ENCODE measurements at places on chromosomes 5 and 9.

GRCh38 chr5:74535926-74536325 lies 104.6 kb downstream of the ENC1 start:
- DNase-seq = no peak

GRCh38 chr5:82540301-82540700 lies 262.1 kb upstream of the RPS23 start:
- no peak for DNase-seq

DNA sequence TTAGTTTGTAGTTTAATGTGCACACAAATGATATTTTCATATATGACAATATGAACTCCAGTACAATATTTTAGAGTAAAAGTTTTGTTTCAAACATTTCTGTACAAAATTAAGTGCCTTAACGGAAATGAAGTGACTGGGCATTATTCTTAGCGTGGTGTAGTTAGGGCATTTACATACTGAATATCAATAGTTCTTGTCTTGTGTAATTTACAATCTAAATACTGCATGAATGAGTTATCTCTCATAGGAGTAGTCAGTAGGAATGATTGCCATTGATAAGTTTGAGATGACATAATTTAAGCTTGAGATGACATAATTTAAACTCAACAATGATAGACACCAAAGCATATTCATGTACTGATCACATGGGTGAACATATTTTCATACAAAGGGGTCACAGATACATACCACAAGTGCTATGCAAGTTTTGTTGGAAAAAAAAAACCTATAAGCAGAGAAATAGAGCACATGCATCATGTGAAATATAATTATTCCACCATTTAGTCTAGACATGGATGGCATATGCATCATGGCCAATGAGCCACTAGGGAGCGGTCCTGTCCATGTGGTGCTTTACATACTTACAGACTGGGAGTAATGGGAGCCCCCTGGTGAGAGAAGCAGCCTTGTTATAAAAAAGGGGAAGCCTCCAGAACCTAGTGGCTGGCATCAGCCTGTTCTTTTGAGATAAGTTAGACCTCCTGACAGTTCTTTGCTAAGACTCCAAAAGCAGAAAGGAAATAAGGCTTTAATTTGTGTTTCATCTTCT lies 1523.9 kb downstream of the MAT2B start:
- peak; percentile 65 for DNase-seq

DNA sequence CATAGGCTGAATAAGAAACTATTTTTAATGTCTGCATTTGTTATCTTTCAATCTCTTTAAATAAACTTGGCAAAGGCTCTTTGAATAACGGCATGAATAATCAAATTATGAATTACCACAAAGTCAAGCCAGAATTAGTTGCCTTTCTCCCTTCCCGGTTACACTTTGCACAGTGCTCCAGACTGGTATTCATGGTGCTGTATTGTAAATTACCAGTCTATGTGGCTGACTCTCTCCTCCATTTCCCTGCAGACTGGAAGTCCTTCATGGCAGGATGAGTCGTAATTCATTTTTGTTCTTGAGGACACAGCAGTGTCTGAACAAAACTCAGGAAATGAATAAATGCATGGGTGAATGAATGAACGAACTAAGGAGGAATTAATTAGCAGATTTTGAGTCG lies 142.9 kb downstream of the GNA14 start:
- no peak for DNase-seq

DNA sequence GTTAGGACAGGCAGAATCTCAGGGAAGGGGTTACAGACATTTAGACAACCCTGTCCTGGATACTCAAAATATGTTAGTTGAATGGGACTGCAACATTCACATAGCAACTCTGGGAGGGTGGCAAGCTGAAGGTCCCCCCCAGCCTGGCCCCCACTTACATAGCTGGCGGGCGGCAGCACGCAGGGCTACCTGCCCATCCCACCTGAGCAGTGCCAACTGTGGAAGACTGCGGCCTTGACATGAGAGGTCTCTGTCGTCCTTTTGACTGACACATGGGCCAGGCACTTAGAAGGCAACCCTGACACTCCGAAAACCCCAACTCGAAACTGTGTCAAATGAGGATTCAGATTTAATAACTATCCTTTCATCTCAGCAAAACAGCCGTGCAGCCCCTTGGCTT lies 16.5 kb downstream of the PAX5 start:
- no peak for DNase-seq

DNA sequence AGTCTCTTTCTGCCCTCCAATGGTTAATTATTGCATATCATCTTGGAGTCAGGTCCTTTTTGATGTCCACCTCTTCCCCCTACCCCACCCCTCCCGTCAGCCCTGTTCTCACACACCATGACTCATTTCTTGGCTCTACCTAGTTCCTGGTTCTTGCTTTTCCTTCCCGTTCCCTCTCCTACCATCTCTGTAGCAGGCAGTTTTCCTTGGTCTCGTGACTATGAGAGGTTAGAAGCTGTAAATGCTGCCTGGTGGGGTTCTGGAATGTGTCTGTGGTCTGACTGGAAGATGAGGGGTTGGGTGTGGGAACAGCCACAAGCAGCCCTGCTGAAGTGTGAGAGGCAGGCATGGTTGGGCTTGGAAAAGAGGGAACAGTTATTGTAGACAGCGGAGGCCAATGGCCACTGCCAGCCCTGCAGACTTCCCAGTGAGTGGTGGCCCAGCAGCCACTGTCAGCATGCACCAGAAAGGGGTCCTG lies 18.2 kb downstream of the SLC22A5 start:
- DNase-seq = peak; percentile 92

DNA sequence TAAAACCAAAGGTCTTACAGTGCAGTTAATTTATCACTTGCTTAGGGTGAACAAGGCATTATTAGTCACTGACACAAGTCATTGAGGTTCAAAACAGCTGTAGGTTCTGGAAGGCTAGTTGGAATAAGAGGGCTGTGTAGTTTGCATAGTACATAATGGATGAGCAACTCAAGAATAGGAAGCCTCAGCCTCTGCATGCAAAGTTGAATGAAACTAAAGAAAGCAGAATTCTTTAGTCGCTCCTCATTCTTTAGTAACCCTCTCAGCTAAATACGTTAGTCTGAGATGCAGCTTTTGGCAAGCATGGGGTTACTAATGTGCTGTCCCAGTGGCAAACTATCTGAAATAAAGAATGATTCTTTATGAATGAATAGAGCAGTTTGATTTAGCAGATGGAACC lies 74.2 kb downstream of the ADGRV1 start:
- no peak for DNase-seq

- DNase-seq = no peak
Measured at GRCh38 chr9:112933696-112934095, 43.0 kb upstream of the SLC46A2 start.

DNA sequence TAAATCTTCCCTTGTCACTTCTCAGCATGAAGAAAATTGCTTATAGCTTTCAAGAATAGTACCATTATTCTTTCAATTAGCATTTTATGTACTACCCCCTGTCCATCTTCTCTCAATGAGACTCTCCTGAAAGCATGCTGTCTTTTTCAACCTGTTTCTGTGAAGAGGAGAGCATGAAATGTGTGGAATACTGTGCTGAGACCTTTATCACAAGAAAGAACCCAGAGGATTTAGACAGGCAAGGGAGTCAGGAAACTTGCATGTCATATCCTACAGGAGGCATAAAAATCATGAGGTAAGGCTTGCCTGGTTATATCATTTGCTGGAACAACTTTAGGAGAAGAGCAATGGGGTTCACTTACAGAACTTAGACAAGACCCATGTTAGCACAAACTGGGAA lies 56.7 kb upstream of the LPAR1 start:
- DNase-seq = no peak

- DNase-seq = no peak
Measured at GRCh38 chr9:77495834-77496671, 152.1 kb downstream of the GNA14 start.

DNA sequence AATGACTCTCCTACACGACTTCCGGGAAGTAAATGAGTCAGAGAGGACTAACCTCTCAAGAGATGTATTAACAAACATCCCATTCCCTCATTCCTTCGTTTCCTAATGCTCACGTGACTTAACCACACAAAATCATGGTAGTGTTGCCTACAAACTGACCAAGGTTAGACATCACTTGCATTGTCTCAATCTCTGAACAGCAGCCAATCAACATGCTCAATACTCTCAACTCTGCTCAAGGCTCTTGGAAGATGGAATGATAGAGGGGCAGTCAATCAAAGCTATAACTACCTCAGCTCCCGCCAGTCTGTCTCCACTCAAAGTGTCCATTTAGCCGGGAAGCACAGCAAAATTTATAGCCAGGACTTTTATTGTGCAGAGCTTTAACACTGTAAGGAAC lies 143.8 kb upstream of the PIK3R1 start:
- no peak for DNase-seq

GRCh38 chr9:137989999-137990715 lies 112.6 kb downstream of the CACNA1B start:
- DNase-seq = no peak

- DNase-seq = no peak
Measured at GRCh38 chr5:10335711-10336470, 17.6 kb upstream of the MARCHF6 start.

- DNase-seq = no peak
Measured at GRCh38 chr5:56232538-56232937, 592 bp downstream of the ANKRD55 start.

GRCh38 chr5:178640331-178641045 lies 13.6 kb upstream of the CLK4 start:
- no peak for DNase-seq

GRCh38 chr5:25095261-25095660 lies 450.5 kb upstream of the CDH10 start:
- DNase-seq = no peak

DNA sequence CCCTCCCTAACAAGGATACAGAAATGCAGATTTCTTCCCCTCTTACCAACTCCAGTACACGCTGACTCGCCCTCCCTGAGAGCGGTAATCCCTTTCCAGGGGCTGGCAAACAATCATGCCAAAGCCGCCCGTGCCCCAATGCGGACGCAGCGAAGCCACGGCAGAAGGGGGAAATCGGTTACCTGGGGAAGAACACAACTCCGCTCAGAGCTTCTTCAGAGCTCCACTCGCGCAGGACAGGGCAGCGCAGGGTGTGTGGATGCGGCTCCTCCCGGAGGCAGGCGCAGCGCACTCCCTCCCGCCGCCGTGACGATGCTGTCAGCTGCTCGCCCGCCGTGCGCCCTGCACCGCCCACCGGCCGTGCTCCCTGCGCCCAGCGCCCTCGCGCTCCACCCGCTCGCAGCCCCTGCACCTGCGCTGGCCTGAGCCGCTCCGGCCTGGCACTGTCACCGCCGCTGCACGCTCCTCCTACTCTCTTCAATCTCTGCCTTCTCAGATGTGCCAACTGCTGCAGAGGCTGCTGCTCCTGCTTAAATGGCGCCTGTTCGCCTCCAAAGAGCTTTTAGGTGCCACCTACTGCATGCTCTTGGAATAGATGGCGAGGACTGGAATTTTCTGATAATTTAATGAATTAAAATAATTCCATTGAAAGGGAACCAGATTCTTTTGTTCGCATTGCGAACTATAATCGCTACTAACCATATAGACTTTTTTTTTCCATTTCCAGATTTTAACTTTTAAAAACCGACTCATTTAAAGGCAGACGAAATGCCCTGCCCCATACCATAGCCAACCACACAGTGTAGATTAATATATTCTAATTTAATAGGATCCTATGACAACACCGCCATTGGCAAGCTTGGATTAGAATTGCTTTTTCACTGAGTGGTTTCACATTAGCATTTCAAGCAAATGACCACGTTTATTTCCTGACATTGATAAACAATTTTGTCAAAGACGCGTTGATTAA lies at the start of gene DIRAS2:
Gene DIRAS2 (minus strand): TSS at position 255 of the 970 bp plus-strand sequence. CDS start 28,997 bp downstream, outside the sequence.
- peak; percentile 47 for DNase-seq

- DNase-seq = no peak
Measured at GRCh38 chr9:93129286-93129685, 4.8 kb downstream of the NINJ1 start.

- no peak for DNase-seq
Measured at GRCh38 chr9:37693260-37693659, 42.5 kb downstream of the FRMPD1 start.

DNA sequence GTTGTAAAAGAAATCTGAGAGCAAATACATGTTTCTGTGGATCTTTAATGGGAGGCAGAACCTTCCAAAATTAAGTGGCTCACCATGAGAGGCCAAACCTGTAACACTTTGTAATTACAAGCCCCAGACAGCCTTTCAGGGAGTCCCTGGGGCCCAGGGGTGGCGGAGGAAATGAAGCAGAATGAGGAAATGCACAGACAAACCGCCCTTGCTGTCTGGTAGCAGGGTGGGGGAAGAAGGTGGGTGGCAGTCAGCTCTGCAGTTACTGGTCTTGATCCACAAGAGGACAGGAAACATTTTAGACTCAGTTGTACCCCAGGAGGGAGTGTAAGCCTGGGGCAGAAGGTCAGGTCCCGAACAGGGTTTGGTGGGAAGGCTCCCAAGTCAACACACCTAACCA lies 6.5 kb downstream of the ARL14EPL start:
- DNase-seq = peak; percentile 20

- no peak for DNase-seq
Measured at GRCh38 chr5:93819668-93820067, 78.3 kb upstream of the POU5F2 start.

GRCh38 chr9:70111641-70112236 lies 68.1 kb downstream of the MAMDC2 start:
- no peak for DNase-seq

DNA sequence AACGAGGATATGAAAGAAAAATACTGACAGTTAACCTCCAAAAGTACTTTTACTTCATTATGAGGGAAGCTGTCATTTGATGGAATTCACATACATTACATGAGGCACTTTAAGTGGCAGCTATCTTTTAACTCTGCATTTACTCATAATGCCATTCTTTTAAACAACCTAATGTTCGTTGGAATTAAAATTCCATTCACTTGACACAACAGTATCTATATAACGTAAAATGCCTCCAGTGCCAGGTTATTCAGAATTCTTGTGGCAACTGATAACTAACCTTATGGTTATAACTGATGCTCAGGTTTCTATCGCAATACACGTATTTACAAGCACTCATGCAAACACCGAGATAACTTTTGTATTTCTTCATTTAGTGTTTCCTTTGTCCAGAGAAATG lies 376.9 kb upstream of the GRAMD2B start:
- DNase-seq = no peak

GRCh38 chr9:19940811-19941535 lies 152.1 kb upstream of the SLC24A2 start:
- DNase-seq = no peak

GRCh38 chr5:133250527-133250926 lies 198.7 kb downstream of the HSPA4 start:
- no peak for DNase-seq

DNA sequence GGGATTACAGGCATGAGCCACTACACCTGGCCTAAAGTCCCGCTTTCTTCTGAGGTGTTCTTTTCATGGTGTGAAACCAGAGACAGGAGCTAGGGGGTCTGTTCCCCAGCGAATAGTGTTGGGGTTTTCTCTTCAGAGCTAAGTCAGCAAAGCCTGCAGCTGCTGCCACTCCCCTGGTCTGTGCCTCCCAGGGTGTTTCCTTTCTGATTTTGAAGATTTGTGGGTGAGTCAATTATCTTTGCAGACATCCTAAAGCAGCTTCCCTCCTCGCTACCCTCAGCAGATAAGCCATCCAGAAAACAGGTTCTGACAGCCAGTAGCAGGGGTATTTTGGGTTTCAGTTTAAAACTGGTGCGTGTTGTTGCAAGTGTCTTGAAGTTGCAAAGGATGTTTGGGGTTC lies 72.0 kb upstream of the IQGAP2 start:
- DNase-seq = no peak

- DNase-seq = peak; percentile 31
Measured at GRCh38 chr5:17713301-17713700, 79.0 kb downstream of the TAF11L14 start.

Measured in suppressor macrophage treated with lipopolysaccharide for 4 hours (primary cell).